Bronchial smooth muscle cell (primary cell): ENCODE measurements at places on chromosomes 2 and 18. TPM values are rescaled to one million over a fixed set of nuclear protein-coding genes. Genes with fewer than 3 reads are reported as not detected.

The SCN2A gene
- total RNA-seq, result 3.3 and 10.9 TPM in 2 replicates

The CCDC138 gene
- 2.5 and 2.8 TPM in 2 replicates for total RNA-seq

The YES1 gene
- 36.7 and 74.1 TPM in 2 replicates for total RNA-seq

The XDH gene
- 0.16 and 0.17 TPM in 2 replicates for total RNA-seq

The TRIM43 gene
- not detected in 2 replicates for total RNA-seq
